ENCODE measurements at places on chromosomes 1 and 21.
A peak's percentile ranks its signal among the peaks of the same experiment; 100 is the strongest.

DNA sequence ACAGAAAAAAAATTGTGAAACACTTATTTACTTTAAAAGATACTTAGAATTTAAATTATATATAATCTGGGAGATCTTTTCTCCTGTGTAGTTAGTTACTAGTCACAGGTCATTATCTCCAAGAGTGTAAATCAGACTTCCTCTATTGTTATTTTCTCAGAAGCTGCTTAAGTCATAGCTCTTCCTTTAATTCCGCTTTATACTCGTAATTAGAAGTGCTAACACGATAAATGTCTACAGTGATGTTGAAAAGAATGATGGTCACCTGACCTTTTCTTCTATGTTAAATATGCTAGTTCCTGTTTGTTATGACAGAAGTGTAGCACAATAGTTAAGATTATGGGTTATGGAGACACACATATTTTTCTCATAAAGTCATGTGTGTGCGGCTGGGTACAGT is 123.6 kb downstream of the TGFB2 start:
- DNase-seq: no peak

GRCh38 chr1:108699375-108700332 is 7.5 kb downstream of the PRPF38B start:
- DNase-seq: no peak

- DNase-seq: no peak
Observed at GRCh38 chr1:25782608-25783201, 17.3 kb upstream of the SELENON start.

DNA sequence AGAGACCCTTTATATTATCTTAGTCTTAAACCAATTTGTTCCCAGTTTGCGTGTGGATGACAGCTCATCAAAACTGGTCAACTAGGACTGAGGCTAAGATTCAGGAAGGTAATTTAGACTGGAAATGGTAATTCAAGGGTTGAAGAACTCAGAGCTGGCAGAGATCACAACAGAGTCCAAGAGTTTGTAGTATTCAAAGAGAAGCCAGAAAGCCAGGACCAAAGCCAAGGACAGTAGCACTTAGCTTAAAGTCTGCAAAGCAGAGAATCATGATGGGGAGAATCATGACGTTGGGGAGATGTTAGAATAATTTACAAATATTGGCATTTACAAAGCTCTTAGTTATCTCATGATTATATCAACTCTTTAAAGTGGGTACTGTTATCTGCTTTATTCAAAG is 32.6 kb downstream of the RNF11 start:
- DNase-seq: peak; percentile 9

DNA sequence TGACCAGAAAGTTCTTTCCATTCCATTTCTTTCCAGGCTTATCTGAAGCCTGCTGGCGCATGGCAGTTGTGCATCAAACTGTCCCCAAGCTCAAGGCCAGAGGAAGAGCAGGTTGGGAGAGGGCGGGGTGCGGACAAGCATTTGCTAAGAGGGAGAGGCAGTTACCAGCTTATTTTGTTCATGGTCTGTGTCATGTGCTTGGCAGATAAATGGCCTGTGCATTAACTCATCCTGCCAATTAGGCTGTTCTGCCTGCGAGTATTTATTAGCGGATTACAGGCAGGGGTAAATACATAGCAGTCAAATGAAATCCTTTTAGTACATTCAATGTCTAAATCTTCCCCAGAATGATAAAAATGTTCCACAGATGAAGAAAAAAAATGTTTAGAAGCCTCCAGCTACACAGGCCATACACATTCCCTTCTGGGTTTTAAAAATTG is 48.9 kb upstream of the B3GALNT2 start:
- DNase-seq: no peak

GRCh38 chr1:1353389-1354151 is 4.4 kb upstream of the DVL1 start:
- no peak for DNase-seq

GRCh38 chr1:215957663-215958062 is 390.6 kb downstream of the KCTD3 start:
- DNase-seq: peak; percentile 59
